Peyer's patch (tissue), 4 donors: ENCODE measurements at places on chromosomes 3 and 15. TPM values are rescaled to one million over a fixed set of nuclear protein-coding genes. Genes with fewer than 3 reads are reported as not detected.

TP63 gene
- total RNA-seq = not detected

DNA sequence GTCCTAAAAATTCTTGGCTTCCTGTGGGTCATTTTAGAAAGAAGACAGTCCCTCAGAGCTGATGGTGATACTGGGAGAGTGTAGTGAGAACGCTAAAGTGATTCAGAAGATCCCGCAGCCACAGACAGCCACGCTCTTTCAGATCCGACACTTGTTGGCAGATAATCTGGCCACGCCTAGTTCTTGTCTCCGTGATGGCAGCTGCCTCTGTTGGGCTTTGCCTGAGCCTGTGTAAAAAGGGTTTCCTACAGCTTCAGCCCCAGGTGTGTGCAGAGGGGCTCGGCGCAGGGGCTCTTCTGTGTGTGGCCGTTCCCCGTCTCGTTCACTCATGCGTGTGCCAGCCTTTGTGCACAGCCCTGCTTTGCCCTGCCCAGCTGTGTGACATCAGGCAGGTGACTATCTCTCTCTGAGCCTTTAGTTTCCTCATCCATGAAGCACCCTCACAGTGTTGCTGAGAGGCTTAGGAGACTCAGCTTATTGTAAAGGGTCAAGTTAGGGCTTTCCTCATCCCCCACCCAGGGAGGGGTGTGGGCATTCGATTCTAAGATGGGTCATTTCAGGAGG lies 6.3 kb downstream of the IRAK2 start:
- peak; percentile 50 for DNase-seq

DNA sequence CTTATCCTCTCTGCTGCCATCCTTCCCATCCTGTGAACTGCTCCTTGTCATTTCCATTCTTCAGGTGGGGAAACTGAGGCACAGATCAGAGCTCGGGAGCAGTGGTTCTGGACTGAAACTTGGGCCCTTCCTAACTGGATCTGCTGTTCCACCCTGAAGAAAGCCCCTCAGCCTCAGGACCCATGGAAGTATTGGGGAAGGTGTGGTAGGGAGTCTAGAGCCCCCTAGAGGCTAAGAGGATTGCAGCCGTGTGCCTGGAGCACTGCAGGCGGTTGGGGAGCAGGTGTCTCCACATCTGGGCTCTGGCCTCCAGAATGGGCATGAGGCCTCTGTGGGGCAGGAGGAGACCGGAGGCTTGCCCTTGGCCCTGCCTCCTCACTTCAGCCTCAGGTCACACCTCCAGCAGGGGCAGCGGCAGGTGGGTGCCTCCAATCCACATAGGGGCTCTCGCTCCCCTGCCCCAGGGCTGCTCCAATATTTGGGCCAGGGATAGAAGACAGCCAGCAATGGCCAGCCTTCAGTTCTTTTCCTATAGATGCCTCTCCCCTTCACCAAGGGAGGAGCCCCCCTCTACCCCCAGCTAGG lies 28.1 kb downstream of the DNAJB8 start:
- no peak for DNase-seq

GRCh38 chr3:64815195-64815631 lies 127.4 kb upstream of the ADAMTS9 start:
- DNase-seq = no peak

DNA sequence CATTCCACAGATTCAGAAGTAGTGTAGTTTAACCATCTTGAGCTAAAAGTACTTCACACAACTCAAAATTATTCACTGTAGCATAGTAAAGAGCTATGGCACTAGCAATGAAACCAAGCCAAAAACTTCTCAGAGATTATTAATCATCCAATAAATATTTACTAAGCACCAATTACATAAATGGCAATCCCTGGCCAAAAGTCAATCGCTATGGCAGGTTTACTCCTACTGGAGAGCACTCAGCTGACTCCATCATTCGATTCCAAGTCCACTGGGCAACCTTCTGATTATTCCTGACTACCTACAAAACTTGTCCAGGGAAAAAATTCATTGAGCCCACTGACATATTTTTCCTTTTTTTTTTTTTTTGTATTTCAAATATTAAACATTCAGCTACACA lies 23.9 kb downstream of the ATP13A3 start:
- no peak for DNase-seq

GRCh38 chr3:24225385-24225950 lies 269.2 kb downstream of the THRB start:
- no peak for DNase-seq

GRCh38 chr3:98702166-98702565 lies 61.0 kb upstream of the ST3GAL6 start:
- DNase-seq = no peak

- DNase-seq = no peak
Measured at GRCh38 chr3:68974711-68975110, 38.8 kb downstream of the EOGT start.

DNA sequence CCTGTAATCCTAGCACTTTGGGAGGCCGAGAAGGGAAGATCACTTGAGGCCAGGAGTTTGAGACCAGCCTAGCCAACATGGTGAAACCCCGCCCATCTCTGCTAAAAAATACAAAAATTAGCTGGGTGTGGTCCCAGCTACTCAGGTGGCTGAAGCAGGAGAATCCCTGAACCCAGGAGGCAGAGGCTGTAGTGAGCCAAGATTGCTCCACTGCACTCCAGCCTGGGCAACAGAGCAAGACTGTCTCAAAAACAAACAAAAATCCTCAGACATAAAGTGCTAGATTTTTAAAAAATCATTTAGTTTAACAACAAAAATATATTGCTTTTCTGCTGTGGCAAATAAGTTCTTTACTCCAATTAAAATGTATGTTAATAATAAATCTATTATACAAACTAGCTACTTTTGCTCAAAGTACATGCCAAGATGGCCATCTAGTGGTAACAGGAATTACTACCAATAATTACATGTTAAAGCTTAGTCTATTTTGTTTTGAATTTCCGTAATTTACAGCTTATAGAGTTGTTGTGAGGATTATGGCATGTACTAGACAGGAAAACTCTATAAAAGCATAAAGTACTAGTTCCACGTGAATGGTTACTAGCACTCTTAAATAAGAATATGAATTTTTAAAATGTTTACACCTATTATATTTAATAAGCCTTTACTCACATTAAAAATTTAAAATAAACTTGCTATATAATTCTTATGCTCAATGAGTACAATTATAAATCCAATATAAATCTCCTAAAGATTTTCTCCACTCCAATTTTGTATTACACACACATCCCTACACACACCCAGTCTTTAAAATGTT lies 39.0 kb downstream of the GABPB1 start:
- DNase-seq = no peak

- no peak for DNase-seq
Measured at GRCh38 chr3:30357897-30358296, 248.5 kb upstream of the TGFBR2 start.

GRCh38 chr3:112122870-112123269 lies 10.2 kb downstream of the GCSAM start:
- DNase-seq = no peak

ANKRD34C gene
- not detected for total RNA-seq

VPS39 gene
- total RNA-seq = 141 TPM

DNA sequence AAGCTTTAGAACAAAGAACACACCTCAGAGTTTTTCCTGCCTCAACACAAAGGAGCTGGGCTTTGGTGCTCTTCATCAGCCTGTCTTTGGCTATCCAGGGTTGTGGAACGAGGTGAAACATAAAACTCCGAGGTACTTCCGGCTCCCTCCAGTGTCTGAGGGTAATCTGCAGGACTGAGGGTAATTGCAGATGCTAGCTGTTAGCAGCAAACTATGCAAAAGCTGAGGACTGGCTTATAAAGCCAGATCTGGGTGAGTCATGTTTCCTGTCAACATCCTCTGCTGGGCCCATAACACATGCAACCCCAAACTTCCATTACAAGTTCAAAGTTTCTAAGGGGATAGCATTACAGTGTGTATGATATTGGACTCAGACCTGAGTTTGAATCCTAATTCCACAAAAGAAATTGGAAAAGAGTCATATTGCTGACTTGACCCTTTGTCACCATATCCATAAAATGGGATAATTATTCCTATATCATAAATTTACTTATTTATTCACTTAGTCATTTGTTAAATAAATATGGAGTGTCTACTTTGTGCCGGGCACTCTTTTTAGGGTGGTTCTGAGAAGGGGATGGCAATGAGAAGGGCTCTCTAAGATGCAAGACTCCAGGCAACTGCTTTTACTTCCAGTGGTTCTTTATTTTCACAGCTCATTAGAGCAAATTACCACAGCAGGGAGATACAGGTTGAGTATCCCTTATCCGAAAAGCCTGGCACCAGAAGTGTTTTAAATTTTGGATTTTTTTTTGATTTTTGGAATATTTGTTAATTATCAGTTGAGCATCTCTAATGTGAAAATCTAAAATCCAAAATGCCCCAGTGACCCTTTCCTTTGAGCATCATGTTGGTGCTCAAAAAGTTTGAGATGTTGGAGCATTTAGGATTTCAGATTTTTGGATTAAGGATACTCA lies 9.5 kb upstream of the TRIM69 start:
- peak; percentile 81 for DNase-seq

DNA sequence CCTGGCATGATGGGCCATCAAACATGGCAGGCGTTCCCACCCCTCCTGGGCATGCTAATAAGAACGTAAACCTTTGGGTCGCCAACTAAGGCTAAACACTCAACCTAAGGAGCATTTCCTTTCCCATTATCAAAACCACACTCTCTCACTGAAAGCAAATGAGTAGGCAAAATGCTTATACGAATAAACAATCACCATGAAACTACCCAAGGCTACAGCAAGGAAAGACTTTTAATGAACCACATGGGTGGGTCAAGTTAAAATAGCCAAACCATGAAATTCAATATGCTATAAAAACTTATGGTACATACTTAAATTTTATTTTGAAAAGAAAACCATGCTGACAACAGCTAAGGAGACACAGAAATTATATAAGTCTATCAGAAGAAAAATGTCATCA lies 180.6 kb downstream of the OSBPL10 start:
- DNase-seq = no peak

DNA sequence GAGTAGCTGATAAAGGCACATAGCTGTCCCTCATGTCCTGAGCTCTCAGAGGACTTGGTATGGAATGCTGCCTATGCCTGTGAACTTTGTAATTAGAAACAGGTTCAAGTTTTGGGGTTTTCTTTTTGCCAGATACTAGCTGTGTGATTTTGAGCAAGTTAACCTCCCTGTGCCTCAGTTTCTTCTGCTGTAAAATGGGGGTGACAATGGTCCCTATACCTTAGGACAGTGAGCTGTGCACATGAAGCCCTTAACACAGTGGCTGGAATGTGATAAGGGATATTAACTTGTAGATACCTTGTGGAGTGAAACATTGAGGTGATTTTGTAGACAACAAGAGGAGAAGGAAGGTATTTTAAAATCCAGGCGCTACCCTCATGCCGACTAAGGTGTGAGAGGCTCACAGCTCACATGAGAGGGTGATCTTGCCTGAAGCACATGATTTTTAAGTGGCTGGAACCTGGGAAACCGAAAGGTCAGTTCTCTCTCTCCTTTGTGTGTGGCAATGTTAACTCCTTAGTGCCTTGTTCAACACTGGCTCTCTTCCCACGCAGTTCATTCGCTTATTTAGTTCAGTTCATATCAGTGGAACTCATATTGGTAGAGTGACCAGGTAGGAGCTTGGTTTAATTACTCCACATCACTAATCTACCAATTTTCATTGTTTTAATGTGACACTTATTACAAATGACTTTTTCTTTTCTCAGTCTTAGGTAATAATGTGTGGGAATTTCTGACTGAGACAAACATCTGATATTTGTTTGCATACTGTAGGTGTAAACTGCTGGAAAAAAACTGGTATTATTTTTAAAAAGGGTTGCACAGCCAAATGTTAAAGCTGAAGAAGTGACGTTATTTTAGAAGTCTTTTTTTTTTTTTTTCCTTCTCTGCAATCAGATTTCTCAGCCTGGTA lies 236.2 kb downstream of the ITPR1 start:
- DNase-seq = no peak

DNA sequence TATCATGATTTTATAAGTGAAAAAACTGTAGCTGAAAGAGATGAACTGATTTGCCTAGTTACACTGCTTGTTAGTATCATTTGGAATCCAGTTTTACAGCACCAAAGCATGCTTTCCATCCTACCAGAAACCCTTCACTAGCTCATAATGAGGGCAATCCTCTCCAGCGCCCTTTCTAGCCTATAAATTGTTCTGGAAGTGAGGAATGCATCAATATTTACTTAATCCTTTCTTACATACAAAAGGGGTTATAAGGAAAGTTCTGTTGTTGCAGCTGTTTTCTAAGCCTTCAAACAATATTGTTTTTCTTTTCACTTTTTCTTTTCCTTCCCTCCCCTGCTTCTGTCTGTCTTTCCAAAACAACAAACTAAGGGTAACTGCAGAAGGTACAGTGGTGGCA lies 11.0 kb upstream of the PCCB start:
- DNase-seq = no peak

DNA sequence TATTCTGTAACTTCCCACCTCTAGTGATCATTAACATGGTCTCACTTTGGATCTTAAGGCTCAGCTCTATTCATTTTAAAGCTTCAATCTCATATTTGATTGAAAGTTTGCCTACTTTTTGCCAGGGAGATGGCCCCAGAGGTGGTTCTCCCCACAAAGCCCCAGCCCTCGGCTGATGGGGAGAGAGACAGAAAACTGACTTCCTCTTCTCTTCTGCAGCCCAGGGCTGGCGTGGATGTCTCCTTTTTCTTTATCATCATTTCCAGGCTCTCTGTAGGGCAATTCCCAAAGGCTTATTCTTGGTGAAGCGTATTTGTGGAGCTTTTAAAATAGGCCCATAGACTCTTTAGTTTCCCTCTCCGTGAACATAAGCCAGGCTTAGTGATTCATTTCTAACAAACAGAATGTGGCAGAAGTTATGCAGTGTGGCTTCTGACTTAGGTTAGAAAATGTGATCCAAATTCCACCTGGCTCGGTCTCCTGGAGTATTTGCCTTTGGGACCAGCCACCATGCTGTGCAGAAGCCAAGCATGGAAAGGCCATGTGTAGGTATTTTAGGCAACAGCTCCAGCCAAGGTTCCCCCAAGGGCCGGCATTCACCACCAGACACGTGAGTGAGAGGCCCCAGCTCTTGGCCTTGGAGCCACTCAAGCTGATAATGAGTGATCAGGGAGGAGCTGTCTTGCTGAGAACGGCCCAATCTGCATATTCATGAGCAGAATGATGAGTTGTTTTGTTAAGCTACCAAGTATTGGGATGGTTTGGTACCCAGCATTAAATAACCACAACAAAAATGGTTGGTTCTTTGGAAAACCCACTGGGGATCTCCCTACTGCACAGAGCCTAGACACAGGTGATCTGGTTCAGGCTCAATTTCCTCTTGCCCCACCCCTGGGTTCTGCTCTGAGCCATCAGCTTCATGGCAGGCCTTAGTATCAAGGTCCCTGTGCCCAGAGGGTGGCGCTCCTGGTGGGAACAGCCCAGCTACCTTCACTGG lies 353.2 kb upstream of the PROK2 start:
- no peak for DNase-seq

- peak; percentile 67 for DNase-seq
Measured at GRCh38 chr15:45205192-45205591, 17.4 kb upstream of the SHF start.

- no peak for DNase-seq
Measured at GRCh38 chr15:95269242-95270183, 1038.2 kb downstream of the MCTP2 start.

- DNase-seq = no peak
Measured at GRCh38 chr3:189967254-189967865, 153.3 kb downstream of the P3H2 start.

B4GALT4 gene
- total RNA-seq = 50.4 TPM

GRCh38 chr3:127406309-127407025 lies 118.6 kb upstream of the PRR20G start:
- DNase-seq = no peak
